ENCODE measurements at places on chromosomes 4 and X.

GRCh38 chr4:29415771-29416170 is 1304.4 kb upstream of the PCDH7 start:
- DNase-seq: no peak

GRCh38 chrX:128619490-128619889 is 567.3 kb upstream of the ACTRT1 start:
- no peak for DNase-seq

DNA sequence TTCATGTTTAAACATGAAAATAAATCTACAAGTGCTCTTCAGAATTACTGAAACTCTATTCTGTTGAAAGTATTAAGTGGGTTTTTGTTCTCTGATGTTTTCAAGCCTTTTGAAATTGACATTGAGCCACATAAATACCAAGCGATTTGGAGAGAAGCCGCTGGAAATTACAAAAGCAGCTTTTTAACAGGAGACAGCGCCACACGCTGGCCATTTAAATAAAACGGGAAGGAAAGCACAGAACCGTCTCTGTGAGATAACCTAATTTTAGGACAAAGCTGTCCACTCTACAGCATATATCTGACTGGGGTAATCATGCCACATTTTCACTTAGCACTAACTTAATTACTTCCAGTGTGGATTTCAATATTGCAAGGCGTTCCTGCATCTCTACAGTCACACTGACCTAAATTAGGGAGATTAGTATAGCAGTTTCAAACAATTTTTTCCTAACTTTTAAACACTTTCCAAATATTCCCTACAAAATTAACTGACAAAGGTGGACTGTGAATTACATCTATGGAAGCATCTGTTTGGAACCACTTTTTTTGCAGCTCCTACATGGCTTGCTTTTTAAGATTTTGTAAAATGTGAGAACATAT is 6.8 kb upstream of the ANOS1 start:
- peak; percentile 18 for DNase-seq

GRCh38 chr4:6338951-6339817 is 69.5 kb downstream of the WFS1 start:
- DNase-seq: no peak

DNA sequence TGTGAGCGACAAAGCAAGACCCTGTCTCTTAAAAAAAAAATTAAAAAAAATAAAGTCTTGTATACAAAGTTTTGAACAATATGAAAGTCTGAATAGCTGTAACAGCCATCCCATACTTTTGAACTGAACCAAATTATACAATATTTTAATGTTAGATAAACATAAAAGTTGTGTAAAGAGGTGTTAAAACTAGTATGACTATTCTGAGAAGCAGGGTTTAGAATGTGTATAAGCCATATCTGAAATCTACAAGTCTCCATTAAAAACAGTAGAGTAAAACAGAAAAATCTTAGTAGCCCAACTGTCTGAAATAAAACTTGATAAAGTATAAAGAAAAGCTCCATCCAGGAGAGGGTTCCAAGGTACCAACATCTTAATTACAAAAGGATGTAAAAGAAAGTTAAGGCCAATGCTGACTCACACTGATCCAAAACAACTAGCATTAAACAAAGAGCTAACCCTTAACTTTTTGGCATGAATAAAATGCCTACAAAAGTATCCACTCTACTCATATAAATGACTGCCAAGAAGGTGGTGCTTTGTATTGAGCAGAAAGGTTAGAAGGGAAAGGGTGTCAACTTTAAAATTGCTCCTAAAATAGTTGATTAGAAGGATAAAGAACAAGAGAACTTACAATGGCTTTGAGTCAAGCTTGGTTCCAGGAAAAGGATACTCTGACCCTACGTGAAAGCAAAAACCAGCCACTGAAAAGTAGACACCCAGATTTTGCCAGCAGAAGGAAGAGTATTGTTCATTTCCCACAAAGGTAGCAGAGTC is 18.5 kb downstream of the CNOT6L start:
- DNase-seq: no peak

DNA sequence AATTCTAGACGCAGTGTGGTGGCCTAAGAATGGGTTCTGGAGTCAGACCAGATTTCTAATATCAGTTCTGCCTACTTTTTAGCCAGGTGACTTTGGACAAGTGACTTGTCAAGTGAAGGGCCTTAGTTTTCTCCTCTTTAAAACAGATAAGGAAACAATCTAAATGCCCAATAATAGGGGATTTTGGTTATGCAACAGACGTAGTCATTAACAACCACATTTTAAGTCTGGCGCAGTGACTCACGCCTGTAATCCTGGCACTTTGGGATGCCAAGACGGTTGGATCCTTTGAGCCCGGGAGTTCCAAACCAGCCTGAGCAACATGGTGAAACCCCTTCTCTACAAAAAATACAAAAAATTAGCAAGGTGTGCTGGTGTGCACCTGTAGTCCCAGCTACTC is 2.1 kb upstream of the ZMYM3 start:
- DNase-seq: no peak
